ENCODE measurements at places on chromosomes 13 and 19. TPM values are rescaled to one million over a fixed set of nuclear protein-coding genes. Genes with fewer than 3 reads are reported as not detected.

GRCh38 chr13:57932061-57932460 lies 300.5 kb downstream of the PCDH17 start:
- no peak for DNase-seq

DNA sequence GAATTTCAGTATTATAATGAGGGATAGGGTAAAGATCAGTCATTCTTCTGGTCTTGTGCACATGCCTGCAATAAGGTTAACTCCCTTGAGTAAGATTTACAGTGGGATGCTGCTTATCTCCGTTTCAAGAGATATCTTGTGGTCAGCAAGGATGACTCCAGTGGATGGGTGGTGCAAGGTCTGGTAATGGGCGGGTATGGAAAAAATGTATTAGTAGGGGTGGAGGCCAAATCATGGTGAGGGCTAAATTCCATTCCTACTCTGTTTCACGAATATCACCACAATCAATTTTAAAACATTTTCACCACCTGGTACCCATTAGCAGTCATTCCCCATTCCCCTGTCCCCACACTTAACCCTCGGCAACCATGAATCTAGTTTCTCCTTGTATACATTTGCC lies 40.6 kb downstream of the CCDC122 start:
- no peak for DNase-seq

DNA sequence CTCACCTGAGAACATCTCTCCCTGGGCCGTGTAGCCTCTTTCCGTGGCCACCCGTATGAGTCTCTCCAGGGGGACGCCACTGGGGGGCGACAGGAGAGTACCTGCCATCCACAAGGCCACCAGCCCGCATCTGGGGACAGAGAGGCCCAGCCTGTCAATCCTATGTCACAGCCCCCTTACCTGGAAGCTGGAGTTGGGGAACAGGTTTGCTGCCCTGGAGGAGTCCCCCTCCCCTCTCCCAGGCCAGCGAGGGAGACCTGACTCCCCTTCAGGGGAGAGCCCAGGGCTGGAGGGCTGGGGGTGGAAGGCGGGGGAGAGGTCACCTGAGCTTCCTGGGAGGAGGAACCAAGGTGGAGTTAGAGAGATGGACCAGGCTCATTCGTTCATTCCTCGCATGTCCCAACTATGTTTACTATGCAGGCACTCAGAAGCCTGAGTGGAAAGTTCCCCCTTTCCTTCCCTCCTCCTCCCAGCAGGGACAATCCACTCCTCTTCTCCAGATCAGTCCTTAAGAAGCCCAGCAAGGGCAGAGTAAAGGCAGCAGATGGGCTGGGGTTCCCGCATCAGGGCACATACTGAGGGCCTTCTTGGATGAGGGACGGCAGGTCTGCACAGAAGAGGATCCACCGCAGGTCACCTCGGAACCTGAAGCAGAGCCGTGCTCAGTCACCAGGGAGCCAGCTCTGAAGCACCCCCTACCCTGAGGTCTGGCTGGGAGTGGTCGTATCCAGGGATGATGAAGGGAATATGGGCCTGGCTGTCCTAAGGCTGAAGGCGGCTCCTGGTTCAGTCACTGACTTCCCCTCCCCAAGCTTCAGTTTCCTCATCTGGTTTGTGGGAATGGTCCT lies 5.5 kb downstream of the ACTMAP start:
- DNase-seq: no peak

DNA sequence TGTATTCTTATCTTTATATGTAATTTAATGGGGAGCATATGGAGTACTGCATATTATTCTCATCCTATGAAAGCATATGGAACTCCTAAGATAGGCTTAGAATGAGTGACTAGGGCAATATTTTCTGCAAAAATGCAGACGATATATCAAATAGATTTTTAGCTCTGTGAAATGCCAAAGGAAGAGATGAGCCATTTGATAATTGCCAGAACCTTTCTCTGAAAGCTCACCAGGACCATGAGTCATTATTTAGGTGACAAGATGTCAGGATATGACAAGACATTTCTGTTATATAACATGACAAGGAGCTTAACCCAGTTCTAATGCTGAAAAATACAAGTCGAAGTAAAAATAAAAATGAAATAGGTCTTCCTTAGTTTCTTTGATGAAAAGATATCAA lies 145.0 kb downstream of the SLITRK6 start:
- DNase-seq: no peak

- no peak for DNase-seq
These were observed 32.4 kb upstream of the EIF3G start for GRCh38 chr19:10152100-10152499.

GRCh38 chr13:95174517-95174916 lies 126.7 kb downstream of the ABCC4 start:
- DNase-seq: no peak

GRCh38 chr13:98349731-98350305 lies 172.7 kb upstream of the RNF113B start:
- DNase-seq: no peak

- DNase-seq: no peak
These were observed 29.8 kb downstream of the TSHZ3 start for GRCh38 chr19:31319465-31319864.

DNA sequence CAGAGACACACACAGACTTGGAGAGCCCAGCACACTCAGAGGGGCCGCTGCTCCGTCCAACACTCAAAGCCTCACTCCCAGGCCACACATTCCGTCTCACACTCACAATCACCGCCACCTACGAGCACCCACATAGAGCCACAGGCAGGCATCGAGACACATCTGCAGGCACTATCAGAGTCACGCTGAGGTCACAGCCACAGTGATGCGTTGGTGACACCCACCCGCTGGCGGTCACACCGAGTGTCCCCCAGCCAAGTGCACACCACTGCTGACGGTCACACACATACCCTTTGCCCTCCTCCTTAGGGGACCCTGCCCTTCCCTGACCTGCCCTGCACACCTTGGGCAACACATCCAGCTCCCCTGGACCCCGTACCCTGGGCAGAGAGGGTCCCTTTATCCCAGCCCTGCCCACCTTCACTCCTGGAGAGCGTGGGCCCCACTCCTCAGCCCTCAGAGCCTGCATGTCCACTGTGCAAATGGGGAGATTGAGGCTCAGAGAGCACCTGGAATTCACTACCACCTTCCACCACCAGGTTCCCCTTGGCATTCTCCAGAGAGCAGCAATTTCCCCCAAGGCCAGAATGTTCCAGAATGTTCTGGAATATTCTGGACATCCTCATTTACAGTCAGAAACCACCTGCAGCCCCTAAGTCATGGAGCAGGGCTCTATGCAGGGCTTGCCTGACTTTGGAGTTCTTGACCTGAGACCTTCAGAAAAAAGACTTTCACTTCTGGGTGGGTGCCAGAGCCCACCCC lies 5.4 kb downstream of the FUT5 start:
- no peak for DNase-seq

DNA sequence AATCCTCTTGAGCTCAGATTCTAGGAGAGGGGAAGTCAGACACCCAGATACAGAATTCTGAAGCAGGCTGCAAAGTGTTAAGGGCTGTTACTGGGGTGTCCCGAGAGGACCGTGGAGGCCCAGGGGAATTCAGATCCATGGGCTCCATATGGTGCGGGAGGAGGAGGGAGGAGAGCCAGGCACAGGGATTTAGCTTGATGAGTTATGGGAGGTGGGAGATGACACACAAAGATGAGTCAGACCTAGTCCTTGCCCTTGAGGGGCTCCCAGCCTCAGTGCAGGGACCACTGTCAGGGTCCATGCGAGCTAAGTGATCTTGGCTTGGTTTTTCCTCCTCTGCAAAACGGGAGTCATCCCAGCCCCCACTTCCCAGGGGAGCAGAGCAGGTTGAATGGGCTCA lies 14.4 kb upstream of the GIPR start:
- DNase-seq: no peak

GRCh38 chr19:46696866-46697203 lies 20.1 kb downstream of the PRKD2 start:
- no peak for DNase-seq

GRCh38 chr19:38657633-38658222 lies 10.3 kb downstream of the ACTN4 start:
- DNase-seq: no peak

DNA sequence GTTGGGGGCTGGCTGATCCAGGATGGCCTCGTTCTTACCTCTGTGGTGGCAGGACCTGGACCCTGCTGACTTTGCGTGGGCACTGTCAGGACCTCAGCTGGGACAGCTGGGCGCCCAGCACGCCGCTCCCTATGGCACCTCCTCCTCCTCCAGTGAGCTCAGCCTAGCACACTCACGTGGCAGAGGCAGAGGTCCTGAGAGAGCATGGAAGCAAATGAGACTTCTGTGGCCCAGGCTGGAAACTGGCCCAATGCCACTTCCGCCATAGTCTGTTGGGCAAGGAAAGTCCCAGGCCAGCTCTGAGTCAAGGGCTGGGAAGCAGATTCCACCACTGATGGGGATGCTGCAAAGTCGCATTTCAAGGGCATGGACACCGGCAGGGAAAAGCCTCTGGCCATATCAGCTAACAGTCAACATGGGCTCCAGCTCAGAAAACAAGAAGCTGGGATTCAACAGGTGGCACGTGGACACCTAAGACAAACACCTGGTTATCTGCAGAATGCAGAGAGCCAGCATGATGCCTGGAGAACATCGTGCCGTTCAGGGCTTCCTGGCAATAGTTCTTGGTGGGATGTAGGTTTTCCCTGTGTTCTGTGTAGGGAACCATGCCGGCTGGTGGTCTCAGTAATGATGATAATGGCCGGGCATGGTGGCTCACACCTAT lies 16.7 kb downstream of the MYBPC2 start:
- no peak for DNase-seq

- DNase-seq: no peak
These were observed at the start of gene LRFN3 for GRCh38 chr19:35935911-35936737. Gene LRFN3 (plus strand): TSS chr19:35936374. CDS start chr19:35939426, 3,052 bp downstream.

GRCh38 chr19:13022859-13023636 lies 27.8 kb downstream of the NFIX start:
- DNase-seq: peak; percentile 93

GRCh38 chr19:28486926-28487325 lies 726.0 kb downstream of the UQCRFS1 start:
- no peak for DNase-seq

DNA sequence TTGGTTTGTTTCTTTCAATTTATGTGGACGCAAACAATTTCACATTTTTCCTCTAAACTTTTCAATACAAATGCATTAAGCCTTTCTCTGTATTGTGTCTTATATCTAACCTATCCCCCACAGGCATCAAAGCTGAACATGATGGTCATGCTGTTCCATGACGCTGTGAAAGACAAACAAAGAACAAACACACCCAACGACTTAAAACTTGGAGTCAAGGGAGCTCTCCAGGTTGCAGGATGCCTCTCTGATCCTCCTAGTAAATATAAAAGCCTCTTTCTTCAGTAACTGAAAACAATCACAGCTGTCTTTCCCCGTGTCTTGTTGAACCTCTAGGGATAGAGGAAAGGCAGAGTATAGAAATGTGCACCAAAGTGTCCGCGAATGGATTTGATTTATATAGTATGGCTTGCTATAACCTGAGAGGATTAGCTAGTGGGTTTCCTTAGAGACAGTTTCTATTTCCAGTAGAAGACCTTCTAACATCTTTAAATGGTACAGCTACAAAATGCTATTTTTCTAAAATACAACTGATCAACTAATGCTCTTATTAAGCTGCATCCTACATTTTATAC lies 43.1 kb downstream of the PCDH9 start:
- DNase-seq: no peak

- DNase-seq: no peak
These were observed 2.0 kb downstream of the GRAMD1A start for GRCh38 chr19:35002037-35002535.

DNA sequence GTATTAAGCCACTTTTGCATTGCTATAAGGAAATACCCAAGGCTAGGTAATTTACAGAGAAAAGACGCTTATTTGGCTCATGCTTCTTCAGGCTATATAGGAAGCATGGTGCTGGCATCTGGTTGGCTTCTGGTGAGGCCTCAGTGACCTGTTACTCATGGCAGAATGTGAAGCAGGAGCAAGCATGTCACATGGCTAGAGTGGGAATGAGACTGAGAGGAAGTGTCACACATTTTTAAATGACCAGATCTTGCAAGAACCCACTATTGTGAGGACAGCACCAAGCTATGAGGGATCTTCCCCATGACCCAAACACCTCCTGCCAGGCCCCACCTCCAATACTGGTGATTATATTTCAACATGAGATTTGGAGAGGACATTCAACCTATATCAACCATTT lies 25.7 kb upstream of the IGFL4 start:
- DNase-seq: no peak

- DNase-seq: no peak
These were observed 77.1 kb downstream of the GGACT start for GRCh38 chr13:100511466-100511865.

Gene MADCAM1
- not detected for total RNA-seq

Gene KIR2DL3
- total RNA-seq: not detected

Gene ELSPBP1
- not detected for total RNA-seq

Gene KLF5
- total RNA-seq: 1.3 TPM

Gene N4BP2L1
- total RNA-seq: 27.2 TPM

Gene VSTM2B
- total RNA-seq: not detected

Gene NXNL1
- total RNA-seq: not detected

Gene FXYD1
- 34.8 TPM for total RNA-seq

Gene KCNN1
- total RNA-seq: not detected

Gene OR7C1
- not detected for total RNA-seq

Measured in ascending aorta (tissue), 2 donors.